ENCODE measurements at places on chromosomes 16 and 17.

- no peak for DNase-seq
Measured at GRCh38 chr17:42142371-42142896, 12.4 kb downstream of the RAB5C start.

- peak; percentile 52 for DNase-seq
Measured at GRCh38 chr17:20089756-20090547, 80.8 kb downstream of the SPECC1 start.

- DNase-seq, result no peak
Measured at GRCh38 chr17:74750327-74751069, 2.1 kb downstream of the NHERF1 start.

GRCh38 chr17:78001182-78001581, 42.7 kb downstream of the TNRC6C start:
- DNase-seq, result peak; percentile 48

- DNase-seq, result peak; percentile 3
Measured at GRCh38 chr16:25108054-25108453, 3.5 kb upstream of the LCMT1 start.

GRCh38 chr16:6206080-6206479, 1108.5 kb upstream of the EEF2KMT start:
- no peak for DNase-seq
